ENCODE measurements at places on chromosomes 13 and 19.
A peak's percentile ranks its signal among the peaks of the same experiment; 100 is the strongest.

GRCh38 chr13:32153056-32153455 lies 121.5 kb downstream of the FRY start:
- DNase-seq: peak; percentile 52

DNA sequence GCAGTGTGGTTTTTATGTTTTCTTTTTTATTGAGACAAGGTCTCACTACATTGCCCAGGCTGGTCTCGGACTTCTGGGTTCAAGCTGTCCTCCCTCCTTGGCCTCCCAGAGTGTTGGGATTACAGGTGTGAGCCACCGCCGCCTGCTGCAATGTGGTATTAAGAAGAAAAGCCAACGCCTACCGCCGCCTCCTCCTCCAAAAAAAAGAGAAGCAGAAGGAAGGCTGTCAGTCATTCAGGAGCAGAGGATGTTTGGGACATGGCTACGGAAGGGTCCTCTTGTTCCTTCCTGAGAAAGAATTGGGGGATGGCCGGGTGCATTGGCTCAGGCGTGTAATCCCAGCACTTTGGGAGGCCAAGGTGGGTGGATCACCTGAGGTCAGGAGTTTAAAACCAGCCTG lies 1.2 kb downstream of the PPP1R37 start:
- DNase-seq: no peak

- DNase-seq: no peak
Measured at GRCh38 chr13:101763191-101763590, 310.7 kb downstream of the ITGBL1 start.

DNA sequence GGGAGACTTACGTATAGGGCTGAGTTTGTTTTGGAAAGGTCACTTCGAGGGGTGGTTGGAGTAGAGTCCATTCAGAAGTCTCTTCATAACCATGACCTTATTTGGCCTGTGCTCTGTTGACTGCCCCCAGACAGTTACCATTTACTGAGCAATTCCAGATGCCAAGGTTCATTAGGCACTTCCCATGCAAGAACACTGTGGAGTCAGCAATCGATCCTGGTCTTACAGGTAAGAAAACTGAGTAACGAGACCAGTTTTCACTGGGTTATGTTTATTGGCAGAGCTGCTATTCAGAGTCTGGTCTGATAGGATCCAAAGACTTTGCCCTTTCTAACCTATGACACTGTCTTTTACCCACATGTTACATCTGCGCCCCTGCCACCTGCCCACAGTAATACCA lies 134.7 kb downstream of the MTUS2 start:
- no peak for DNase-seq

- no peak for DNase-seq
Measured at GRCh38 chr19:45901432-45901911, 941 bp downstream of the MYPOP start.

DNA sequence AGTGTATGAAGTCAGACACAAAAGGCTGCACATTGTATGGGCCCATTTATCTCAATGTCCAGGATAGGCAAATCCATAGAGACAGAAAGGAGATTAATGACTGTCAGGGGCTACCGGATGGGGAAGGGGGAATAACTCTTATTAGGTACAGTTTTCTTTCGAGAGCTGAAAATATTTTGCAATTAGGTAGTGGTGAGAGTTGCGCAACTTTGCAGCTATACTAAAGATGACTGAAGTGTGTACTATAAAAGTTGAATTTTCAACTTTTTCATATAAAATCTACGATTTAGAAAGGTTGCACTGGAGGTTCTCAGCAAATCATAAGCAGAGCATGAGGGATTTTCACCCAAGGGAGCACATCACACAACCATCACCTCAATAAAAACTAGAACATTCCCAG lies 16.1 kb upstream of the SLC15A1 start:
- no peak for DNase-seq

- DNase-seq: no peak
Measured at GRCh38 chr13:90307136-90307535, 1040.4 kb upstream of the MIR17HG start.

- DNase-seq: no peak
Measured at GRCh38 chr19:57167385-57167784, at the start of gene DUXA. Gene DUXA, minus strand, starts transcription at chr19:57167485. Its CDS starts 42 bp downstream, at chr19:57167443.

DNA sequence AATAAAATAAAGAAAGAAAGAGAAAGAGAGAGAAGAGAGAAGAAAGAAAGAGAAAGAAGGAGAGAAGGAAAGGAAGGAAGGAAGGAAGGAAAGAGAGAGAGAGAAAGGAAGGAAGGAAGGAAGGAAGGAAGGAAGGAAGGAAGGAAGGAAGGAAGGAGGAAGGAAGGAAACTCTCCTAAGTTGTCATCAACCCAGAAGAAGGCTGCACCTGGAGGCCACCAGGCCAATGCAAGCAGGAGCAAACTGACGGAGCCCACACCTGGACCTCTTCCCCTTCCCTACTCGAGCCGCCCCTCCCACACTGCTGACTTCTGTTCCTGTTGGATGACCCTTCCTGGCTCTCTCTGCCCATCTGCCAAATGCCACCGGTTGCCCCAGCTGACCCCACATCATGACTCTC lies 8.7 kb downstream of the ACER1 start:
- DNase-seq: no peak

GRCh38 chr13:104422668-104423067 lies 1356.5 kb upstream of the SLC10A2 start:
- no peak for DNase-seq

DNA sequence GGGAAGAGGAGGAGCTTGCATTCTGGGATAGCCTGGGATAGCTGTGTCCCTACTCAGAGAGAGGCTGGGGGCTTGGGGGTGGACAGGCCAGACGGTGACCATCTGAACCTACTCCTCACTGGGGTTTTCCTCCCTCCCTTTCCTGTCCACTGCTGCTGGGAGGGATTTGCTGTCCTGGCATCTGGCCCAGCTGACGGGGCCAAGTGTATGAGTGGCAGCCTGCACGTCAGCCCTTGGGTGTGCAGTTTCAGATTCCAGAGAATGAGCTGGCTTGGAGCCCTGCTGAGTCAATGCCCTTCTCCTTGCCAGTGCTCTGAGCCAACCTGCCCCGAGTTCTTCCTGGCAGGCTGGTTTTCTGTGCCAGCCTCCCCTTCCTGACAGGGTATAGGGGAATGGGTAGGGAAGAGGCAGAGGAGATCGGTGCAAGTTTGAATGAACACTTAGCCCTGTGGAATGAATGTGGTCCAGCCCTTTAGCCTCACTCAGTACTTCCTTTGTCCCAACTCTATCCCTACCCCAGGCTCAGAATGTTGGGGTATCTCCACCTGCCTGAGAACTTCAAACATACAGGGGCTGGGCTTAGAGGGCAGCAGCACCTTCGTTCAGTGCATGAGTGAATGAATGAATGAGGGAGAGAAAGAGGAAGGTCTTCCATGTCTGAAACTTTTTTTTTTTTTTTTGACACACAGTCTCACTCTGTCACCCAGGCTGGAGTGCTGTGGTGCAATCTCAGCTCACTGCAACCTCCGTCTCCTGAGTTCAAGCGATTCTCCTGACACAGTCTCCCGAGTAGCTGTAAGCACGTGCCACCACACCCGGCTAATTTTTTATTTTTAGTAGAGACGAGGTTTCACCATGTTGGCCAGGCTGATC lies 1.8 kb upstream of the ANGPTL4 start:
- peak; percentile 97 for DNase-seq

GRCh38 chr13:76875271-76875815 lies 10.9 kb downstream of the KCTD12 start:
- no peak for DNase-seq

DNA sequence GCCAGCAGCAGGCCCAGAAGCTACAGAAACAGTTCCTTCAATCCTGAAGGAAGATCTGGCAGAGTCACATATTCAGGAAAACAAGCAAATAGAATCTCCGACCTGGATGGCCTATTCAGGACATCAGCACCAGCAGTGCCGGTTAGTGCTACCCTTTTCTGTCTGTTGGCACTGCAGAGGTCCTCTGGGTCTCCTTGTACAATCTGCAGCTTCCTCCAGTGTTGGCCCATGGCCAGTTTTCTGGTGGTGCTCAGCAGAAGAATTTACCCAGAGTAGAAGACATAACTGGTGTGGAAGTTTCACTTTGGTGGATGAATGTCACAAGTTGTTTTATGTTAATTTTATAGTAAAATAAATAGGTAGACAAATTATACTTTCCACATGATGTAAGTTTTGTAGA lies 498.1 kb downstream of the COG6 start:
- no peak for DNase-seq

DNA sequence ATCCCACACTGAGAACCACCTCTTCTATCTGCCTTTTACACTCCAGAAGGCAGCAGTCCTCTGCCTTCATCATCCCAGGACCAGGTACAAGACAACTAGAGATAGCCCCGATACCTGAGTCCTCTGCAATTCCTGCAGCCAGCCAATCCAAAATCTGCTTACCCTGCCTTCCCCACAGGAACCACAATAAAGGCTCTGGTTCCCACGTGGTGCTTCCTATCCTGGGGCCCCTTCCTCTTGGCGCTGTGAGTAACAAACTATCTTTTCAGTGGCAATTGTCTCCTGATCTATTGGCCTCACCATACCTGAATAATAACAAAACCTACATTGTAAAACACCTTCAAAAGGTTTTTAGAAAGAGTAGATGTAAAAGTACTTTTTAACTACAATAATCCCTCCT lies 63.1 kb downstream of the ZDHHC20 start:
- DNase-seq: no peak

- DNase-seq: no peak
Measured at GRCh38 chr19:30146346-30146745, 204.3 kb downstream of the URI1 start.

DNA sequence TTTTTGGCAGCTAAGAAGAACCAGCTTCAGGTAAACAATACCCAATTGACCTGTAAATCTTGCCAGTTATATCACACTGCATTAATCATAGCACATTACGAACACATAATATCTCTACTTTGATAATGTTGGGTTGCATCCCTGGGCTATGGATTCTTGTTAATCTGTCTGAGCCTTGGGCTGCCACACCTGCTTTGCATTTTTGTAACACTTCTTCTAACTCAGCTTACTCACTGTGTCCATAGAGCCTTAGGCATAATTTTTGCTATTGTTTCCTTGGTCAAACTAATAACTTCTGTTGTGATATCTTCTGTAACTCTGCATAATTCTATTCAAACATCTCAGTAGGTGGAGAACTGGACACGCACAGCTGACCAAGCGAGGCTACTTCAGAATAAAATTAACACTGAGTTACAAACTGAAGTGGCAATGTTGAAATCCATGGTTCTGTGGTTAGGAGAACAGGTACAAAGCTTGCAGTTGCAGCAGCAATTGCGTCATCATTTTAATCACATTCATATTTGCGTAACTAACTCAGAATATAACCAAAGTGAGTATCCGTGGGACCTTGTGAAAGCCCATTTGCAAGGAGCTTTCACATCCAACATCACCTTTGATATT lies 6.4 kb downstream of the ZNF350 start:
- no peak for DNase-seq

DNA sequence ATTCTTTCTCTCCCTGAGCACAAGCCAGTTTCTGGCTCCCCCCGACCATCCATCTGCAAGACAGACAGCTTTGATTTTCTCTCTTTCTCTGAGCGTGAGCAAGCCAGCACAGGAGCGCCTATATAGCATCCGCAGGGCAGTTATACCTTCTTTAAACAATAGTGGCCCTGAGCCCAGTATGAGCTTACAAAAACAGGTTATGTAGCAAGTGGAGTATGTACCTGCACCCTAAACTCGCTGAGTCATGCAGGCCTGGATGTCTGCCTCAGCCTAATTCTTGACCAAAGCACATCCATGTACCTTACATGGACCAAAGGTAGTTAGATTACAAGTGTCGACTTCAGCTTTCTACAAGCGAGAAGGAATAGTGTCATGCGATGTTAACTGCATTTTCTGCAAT lies 61.7 kb downstream of the RAP2A start:
- no peak for DNase-seq

DNA sequence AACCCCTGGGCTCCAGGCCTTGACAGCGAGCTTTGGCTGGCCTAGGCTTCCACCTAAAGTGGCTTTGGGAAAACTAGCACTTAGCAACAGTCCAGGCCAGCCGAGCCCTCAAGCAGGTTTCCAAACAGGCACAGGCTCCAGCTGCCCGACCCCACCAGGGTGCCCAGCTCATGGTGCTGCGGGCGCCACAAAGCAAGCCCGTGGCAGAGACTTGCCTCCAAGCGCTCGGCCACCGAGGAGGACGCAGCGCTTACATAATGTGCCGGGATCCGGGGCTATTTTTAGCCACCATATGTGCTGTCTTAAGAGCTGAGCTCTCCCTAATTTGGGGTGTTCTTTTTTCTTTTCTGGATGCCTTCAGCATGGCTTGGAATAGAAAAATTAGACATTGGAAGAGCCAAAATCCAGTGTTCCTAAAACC lies 56.1 kb upstream of the F7 start:
- DNase-seq: no peak

DNA sequence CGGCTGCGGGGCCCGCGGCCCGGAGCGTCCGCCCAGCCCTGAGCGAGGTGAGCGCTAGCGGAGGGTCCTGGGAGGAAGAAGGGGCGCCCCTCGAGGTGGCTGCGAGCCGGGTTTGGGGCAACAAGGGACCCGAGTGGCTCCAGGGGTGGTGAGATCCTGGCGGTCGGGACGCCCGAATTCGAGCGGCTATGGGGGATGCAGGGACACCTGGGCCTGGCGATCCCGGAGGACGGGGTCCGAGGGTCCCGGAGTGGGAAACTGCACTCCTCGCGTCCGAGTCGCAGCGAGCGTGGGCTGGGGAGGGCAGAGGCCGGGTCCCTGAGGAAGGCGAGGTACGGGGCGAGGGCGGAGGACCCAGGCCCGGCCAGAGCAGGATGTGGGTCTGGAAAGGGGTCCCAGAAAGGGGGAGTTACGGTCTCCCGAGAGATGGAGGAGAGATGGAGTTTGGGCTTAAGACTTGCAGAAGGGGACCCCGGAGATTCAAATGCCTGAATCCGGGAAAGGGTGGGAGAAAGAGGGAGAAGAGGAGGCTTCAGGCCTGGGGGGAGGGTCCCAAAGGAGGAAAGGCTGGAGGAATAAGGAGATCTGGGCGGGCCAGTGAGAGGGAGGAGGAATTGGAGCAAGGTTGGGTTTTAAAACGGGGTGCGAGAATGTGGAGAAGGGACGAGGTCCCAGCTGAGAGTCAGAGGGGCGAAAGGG lies 542 bp downstream of the CACNG7 start:
- DNase-seq: no peak

- no peak for DNase-seq
Measured at GRCh38 chr13:21690955-21691354, 20.1 kb downstream of the FGF9 start.

GRCh38 chr19:56720281-56720680 lies 48.7 kb upstream of the ZNF835 start:
- DNase-seq: no peak

DNA sequence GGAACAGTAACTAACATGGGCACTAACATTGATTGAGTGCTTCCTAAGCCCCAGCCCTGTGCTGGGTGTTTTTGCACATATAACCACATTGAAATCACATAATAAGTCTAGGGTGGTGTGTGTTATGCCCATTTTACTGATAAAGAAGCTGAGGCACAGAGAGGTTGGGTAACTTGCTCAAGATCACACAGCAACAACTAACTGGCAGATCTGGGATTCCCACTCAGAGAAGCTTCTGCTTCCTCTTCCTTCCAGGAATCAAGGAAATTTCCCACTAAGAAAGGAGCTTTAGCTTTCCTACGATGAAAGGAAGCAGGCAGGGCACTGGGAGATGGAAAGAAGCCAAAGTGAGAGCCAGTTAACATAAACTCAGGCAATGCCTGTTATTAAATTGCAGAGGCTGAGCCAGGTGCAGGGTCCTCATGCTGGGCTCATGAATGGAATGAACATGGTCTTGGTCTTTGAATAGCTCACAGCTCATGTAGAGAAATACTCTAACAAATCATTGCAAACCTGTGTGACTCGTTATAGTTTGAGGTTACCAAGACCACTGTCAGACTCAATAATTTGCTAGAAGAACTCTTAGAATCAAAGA lies 10.1 kb downstream of the SSC5D start:
- DNase-seq: no peak

GRCh38 chr13:26914624-26915023 lies 154.0 kb upstream of the GPR12 start:
- no peak for DNase-seq

- no peak for DNase-seq
Measured at GRCh38 chr19:11179716-11180297, 17.5 kb downstream of the KANK2 start.
